ENCODE measurements at places on chromosomes 4 and X. TPM values are rescaled to one million over a fixed set of nuclear protein-coding genes. Genes with fewer than 3 reads are reported as not detected.

RNF175 gene
- not detected for total RNA-seq

DRP2 gene
- total RNA-seq: 0.09 TPM

CXorf58 gene
- not detected for total RNA-seq

DNA sequence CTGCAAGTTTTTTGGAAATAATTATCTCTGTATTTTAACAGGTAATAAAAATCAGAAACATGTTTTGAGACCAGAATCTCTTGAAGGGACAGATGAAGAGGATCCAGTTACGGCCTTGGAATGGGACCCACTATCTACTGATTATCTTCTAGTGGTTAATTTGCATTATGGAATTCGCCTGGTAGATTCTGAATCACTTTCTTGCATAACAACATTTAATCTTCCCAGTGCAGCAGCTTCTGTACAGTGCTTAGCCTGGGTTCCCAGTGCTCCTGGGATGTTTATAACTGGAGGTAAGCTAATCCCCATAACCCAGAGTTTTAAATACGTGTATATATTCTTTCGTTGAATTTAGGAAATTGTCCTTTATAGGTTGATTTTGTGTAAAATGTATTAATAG, 59.4 kb downstream of the WDR17 start:
- DNase-seq: no peak
- no peak overlapping the region for H3K4me3 ChIP-seq
- H3K27ac ChIP-seq: no peak overlapping the region
- no peaks in the 10 kb centered on the region for H3K27me3 ChIP-seq
- H3K4me1 ChIP-seq: no peaks in the 10 kb centered on the region
- no peaks in the 10 kb centered on the region for H3K36me3 ChIP-seq

DNA sequence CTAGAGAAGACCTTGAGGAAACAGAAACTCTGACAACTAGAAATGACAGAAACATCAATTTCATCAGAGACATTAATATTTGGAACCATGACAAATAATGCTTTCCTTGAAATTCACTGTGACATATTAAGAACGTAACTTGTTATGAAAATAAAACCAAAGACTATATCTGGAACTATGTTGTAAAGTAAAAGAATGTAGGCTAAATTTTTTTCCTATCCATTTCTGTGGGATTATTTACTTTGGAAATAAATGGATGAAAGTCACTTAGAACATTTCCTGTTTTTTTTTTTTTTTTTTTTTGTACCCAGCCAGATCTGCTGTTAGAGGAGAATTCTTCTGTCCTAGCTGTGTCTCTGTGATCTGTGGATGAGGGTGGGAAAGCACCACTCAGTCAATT, 255.9 kb downstream of the SPRY1 start:
- no peak for DNase-seq
- no peak overlapping the region for H3K4me3 ChIP-seq
- H3K27me3 ChIP-seq: no peaks in the 10 kb centered on the region
- H3K4me1 ChIP-seq: peaks cover 18% of the 10 kb centered on the region
- H3K36me3 ChIP-seq: no peaks in the 10 kb centered on the region
- no peak overlapping the region for H3K27ac ChIP-seq

GRCh38 chrX:73817393-73818199, 254.6 kb downstream of the CHIC1 start:
- no peaks in the 10 kb centered on the region for H3K36me3 ChIP-seq
- no peak for DNase-seq
- no peaks in the 10 kb centered on the region for H3K27me3 ChIP-seq
- no peaks in the 10 kb centered on the region for H3K4me1 ChIP-seq
- H3K4me3 ChIP-seq: no peak overlapping the region
